ENCODE measurements at places on chromosomes 16 and 17.

DNA sequence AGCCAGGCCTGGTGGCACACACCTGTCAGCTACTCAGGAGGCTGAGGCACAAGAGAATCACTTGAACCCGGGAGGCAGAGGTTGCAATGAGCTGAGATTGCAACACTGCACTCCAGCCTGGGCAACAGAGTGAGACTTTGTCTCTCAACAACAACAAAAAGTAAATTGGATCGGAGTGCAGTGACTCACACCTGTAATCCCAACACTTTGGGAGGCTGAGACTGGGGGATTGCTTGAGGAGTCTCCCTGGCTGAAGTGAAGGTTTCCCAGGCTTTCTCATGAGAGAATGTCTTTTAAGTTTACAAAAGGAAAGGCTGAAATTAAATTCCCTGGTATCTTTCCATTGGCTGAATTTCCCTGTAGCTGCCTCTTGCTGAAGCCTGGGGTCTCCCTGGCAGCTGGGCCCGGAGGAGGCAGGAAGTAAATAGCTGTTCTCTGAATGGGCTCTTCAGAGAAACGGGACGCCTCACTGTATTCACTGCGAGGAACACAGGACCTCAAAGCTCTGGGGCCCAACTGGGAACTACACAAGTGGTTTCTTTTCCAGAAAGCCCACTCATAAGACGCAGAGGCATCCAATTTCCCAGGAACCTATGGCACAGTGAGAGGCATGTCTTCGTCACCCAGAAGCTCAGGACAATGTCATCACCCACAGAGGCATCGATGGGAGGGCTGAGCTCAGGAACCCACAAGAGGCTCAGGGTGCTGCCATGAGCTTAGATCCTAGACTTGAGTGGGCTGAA, 77.4 kb upstream of the SMURF2 start:
- no peak for DNase-seq

DNA sequence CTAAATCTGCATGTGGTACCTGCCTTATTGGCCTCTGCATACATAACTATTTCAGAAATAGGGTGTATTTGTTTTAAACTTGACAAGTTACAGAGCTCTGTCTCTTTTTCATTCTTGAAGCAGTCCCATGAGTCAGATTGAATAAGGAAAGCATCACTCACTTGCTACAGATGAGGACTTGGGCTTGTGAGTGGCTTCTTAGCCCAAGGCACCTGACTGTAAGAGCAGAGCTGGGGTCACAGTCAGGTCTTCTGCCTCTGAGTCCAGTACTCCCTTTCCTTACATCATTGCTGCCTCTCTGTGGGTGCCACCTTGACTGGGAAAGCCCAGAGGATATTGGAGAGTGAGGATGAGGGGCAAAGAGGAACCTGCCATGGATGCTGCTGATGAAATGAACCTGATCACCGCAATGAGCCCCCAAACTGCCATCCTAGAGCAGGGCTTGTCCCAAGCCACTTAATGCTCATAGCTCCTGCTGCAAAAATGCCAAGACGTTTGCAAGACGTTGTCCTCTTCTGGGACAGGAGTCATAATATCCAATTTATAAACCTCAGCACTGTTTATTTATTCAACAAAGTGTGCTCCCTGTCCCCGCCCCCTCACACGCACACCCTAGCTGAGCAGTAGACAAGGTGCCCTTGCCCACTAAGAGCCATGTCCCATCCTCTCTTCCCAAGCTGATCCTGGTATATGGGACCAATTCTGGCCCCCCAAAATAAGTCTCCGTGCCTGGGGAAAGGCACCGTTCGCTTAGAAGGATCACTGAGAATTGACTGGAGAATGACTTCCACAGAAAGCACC, 74.1 kb downstream of the CCDC182 start:
- DNase-seq, result no peak

DNA sequence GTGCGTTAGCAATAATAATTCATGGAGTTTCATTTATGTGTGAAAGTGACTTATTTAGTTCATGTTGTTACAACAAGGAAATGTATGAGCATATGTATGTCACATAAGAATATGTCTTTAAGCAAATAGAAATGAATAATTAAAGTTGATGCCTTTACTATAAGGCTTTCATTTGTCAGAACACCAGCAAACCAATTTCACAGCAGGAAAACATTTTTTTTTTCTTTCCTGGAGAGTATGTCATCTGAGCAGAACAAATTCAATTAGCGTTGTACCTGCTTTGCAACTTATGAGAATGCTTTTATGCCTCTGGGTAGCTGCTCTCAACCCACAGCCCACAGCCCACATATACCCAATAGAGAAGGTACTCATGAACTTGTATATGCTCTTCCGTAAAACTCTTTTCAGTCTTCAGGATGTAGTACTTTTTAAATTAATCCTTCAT, 26.3 kb upstream of the APOH start:
- no peak for DNase-seq

- DNase-seq, result no peak
These were observed 9.2 kb upstream of the CCL13 start for GRCh38 chr17:34347063-34347462.

DNA sequence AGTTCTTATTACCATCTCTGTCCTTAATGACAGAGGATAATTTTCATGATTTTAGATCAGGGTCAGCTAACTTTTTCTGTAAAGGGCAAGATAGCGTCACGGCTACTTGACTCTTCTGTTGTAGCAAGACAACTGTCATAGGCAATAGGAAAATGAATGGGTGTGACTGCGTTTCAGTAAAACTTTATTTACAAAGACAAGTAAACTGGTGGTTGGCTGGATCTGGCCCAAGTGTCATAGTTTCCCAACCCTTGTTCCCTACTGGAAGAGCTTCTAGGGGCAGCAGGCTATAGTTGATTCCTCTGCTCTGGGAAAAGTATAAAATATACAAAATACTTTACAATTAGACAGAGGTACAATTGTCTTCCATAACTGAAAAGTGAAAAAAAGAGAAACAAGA, 50.6 kb upstream of the VPS4A start:
- no peak for DNase-seq

GRCh38 chr16:5046914-5047313, 13.2 kb upstream of the NAGPA start:
- DNase-seq, result no peak

GRCh38 chr16:79847569-79847968, 247.0 kb upstream of the MAF start:
- DNase-seq, result no peak

DNA sequence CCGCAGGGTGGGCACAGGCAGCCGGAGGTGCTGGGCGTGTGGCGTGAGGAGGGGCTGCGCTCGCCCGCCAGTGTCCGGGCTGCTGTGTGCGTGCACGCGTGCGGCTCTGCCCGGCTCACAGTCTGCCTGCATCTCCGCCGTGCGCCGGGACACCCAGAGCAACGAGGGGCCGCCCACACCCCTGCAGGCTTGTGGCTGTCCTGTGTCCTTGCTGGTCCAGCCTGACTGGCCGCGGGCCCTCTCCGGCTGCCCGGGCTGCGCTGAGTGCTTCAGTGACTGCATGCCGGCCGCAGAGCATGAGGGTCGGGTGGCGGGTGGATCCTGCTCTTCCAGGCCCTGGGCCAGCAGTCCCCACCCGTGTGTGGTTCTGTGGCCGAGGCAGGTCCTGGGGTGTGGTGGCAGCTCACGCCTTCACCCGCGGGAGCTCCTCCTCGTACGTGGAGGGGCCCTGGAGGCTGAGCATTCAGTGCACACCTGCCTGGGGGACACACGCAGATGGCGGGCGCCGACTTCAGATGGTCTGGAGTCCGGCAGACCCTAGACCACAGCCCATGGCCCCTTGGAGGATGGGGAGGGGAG, 12.4 kb downstream of the TPSG1 start:
- no peak for DNase-seq

DNA sequence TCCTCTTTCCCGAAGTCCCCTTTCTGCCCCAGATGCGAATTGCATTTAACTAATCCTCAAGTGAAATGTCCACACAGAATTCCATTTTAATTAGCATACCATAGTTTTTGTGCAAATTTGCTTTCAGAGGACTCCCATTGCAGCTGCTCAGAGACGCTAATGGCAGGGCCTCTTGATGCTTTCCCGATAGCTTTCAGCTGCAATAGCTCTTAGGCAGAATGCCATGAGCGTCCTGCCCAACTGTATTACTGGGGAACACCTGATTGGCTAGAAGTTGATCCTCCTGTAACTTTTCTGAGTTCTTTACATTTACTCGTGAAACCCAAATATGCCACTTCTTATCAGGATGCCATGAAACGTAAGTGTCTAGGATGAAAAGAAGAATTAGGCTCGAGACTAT, 203.0 kb downstream of the UTP18 start:
- DNase-seq, result no peak

GRCh38 chr16:77581706-77582105, 140.6 kb upstream of the NUDT7 start:
- DNase-seq, result no peak
